ENCODE measurements at places on chromosomes 5 and 9. TPM values are rescaled to one million over a fixed set of nuclear protein-coding genes. Genes with fewer than 3 reads are reported as not detected.

- peak overlapping the region; percentile 73 for H3K4me3 ChIP-seq
- H3K27ac ChIP-seq: peak overlapping the region; percentile 86
- peaks cover 2% of the 10 kb centered on the region for H3K4me1 ChIP-seq
- DNase-seq: no peak
- H3K36me3 ChIP-seq: no peaks in the 10 kb centered on the region
- no peaks in the 10 kb centered on the region for H3K27me3 ChIP-seq
Measured at GRCh38 chr5:37248421-37248969, 681 bp downstream of the CPLANE1 start.

DNA sequence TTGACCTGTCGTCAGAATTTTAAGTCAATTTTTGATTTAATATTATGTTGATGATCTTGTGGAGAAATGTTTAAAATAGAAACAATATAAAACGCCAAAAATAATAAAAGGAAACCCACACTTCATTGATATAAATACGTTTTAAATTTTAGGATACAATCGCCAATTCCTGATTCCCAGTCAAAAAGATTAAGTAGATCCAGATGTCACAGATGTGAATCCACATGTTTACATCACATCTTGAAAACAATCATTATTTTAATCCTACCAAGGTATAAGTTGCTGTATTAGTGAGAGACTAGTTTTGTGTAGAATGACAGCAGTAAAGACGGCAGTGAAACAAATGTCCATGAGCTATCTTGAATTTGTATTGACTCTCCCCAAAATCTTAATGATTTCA lies 4.9 kb downstream of the TAS2R1 start:
- H3K4me3 ChIP-seq: no peak overlapping the region
- no peaks in the 10 kb centered on the region for H3K36me3 ChIP-seq
- no peaks in the 10 kb centered on the region for H3K4me1 ChIP-seq
- DNase-seq: no peak
- no peaks in the 10 kb centered on the region for H3K27me3 ChIP-seq

LCN9 gene
- not detected for total RNA-seq

LRRTM2 gene
- total RNA-seq: 0.36 TPM

HSPB3 gene
- total RNA-seq: 1.5 TPM

All from aorta (tissue), 5 donors.